ENCODE measurements at places on chromosomes 13 and 19. TPM values are rescaled to one million over a fixed set of nuclear protein-coding genes. Genes with fewer than 3 reads are reported as not detected.
A peak's percentile ranks its signal among the peaks of the same experiment; 100 is the strongest.

Gene ZSCAN4
- total RNA-seq: not detected

DNA sequence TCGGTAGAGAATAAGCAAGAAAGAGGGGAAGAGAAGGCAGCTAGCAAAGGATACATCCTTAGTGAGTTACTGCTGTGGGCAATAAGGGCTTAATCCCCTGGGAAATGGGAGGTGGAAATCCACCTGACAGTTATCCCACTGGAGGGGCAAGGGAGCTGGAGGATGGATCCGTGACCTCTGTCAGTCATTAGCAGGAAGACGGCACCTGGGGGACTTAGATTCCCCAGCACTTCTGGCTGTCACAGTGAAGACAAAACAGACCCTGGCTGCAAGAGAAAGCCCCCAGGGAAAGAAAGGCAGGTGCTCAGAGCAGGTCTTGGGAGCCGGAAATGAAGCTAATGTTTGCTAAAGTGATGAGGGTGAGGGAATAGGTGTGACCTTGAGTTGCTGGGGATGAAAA lies 70.4 kb upstream of the MRI1 start:
- H3K27ac ChIP-seq: no peak overlapping the region
- H3K4me3 ChIP-seq: no peak overlapping the region
- peaks cover 6% of the 10 kb centered on the region for H3K27me3 ChIP-seq
- no peaks in the 10 kb centered on the region for H3K36me3 ChIP-seq

- H3K36me3 ChIP-seq: no peaks in the 10 kb centered on the region
- no peaks in the 10 kb centered on the region for H3K4me1 ChIP-seq
- no peak overlapping the region for H3K4me3 ChIP-seq
- H3K27me3 ChIP-seq: no peaks in the 10 kb centered on the region
- H3K27ac ChIP-seq: no peak overlapping the region
These were observed 1784.6 kb downstream of the SLITRK5 start for GRCh38 chr13:89455741-89456140.

- DNase-seq: no peak
- peak overlapping the region; percentile 78 for H3K27ac ChIP-seq
- H3K4me3 ChIP-seq: no peak overlapping the region
- H3K4me1 ChIP-seq: peaks cover 74% of the 10 kb centered on the region
- no peaks in the 10 kb centered on the region for H3K36me3 ChIP-seq
- H3K27me3 ChIP-seq: no peaks in the 10 kb centered on the region
These were observed 7.8 kb downstream of the ACTN4 start for GRCh38 chr19:38655148-38655824.

DNA sequence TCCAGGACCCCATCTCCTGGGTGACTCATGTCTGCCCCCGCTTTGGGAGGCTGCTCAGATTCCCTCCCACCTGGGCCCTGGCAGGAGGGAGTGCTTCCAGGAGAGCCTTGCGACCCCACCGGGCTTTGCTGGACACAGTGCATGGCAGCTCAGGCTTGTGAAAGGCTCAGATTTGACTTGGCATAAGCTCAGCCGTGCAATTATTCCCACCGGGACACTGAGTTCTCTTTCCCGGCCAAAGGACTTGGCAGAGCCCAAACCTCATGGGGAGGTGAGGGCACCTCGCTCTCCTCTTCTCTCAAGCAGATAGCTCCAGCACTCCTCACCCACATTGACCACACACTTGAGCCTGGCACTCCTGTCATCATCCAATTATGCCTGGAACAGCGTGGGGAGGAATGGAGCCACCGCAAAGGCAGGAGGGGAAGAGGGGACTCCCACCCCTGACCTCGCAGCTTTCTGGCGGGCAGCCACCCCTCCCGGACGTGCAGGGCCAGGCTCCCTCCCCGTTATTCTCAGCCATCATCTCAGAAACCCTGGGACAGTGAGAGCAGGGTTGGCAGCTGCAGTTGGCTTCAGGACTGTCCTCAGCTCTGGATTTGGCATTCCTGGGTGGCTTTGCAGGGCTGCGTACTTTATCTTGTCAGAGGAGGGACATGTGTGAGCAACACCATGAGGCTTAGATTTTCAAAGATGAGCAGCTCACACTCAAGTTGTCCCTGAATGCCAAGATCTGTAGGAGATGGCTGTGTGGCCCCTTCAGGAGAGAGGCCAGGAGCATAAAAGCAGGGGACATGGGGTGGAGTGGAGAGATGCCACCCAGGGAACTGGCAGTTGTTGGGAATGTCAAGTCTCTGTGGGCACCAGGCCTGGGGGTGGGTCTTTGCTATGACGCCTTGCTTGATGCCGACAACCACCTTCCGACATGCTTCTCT lies 306.2 kb downstream of the TEX29 start:
- no peak overlapping the region for H3K27ac ChIP-seq
- peaks cover 4% of the 10 kb centered on the region for H3K27me3 ChIP-seq
- no peak for DNase-seq

GRCh38 chr13:34847766-34848165 lies 94.3 kb upstream of the NBEA start:
- DNase-seq: no peak
- H3K27me3 ChIP-seq: no peaks in the 10 kb centered on the region
- no peaks in the 10 kb centered on the region for H3K36me3 ChIP-seq
- no peak overlapping the region for H3K4me3 ChIP-seq

Gene MYPOP
- total RNA-seq: 6.8 TPM

DNA sequence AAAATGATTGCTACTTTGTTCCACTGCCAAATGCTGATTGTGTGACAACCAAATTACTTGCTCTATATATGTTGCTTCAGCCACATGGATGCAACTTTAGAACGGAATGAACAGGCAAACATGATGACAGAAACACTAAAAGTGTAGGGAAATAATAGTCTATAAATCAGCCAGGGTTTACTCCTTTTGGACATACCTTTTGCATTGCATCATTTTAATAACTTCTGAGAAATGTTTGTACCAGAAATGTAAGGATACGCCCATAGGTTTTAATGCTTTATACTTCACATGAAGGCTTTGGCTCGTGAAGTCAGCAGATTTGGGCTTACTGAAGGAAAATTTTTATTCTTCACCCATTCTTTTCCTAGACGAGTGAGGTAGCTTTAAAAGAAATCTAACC lies 141.0 kb downstream of the POSTN start:
- DNase-seq: no peak
- no peak overlapping the region for H3K27ac ChIP-seq
- no peaks in the 10 kb centered on the region for H3K36me3 ChIP-seq
- no peaks in the 10 kb centered on the region for H3K4me1 ChIP-seq
- H3K27me3 ChIP-seq: no peaks in the 10 kb centered on the region

- peaks cover 16% of the 10 kb centered on the region for H3K4me1 ChIP-seq
- H3K36me3 ChIP-seq: peaks cover 5% of the 10 kb centered on the region
- no peak for DNase-seq
- peak overlapping the region; percentile 64 for H3K4me3 ChIP-seq
- H3K27ac ChIP-seq: no peak overlapping the region
- H3K27me3 ChIP-seq: no peaks in the 10 kb centered on the region
These were observed 1.3 kb downstream of the SNRPA start for GRCh38 chr19:40752257-40752781.

- no peaks in the 10 kb centered on the region for H3K4me1 ChIP-seq
- no peak overlapping the region for H3K4me3 ChIP-seq
- no peaks in the 10 kb centered on the region for H3K27me3 ChIP-seq
These were observed 193.3 kb downstream of the SLC7A1 start for GRCh38 chr13:29402166-29402636.

- no peak overlapping the region for H3K27ac ChIP-seq
- DNase-seq: peak; percentile 41
- no peak overlapping the region for H3K4me3 ChIP-seq
- no peaks in the 10 kb centered on the region for H3K36me3 ChIP-seq
These were observed 58.5 kb downstream of the POSTN start for GRCh38 chr13:37539976-37540605.

Gene SIGLEC12
- not detected for total RNA-seq

Gene ZDHHC20
- 38.5 TPM for total RNA-seq

- H3K4me1 ChIP-seq: no peaks in the 10 kb centered on the region
- no peaks in the 10 kb centered on the region for H3K27me3 ChIP-seq
- peak; percentile 65 for DNase-seq
- peak within 1 kb of the TSS; percentile 58 for H3K4me3 ChIP-seq
- no peak within 1 kb of the TSS for H3K27ac ChIP-seq
These were observed at the start of gene TMEM91 for GRCh38 chr19:41376241-41376997. Gene TMEM91, plus strand, starts transcription at chr19:41376533. Its CDS starts 1,777 bp downstream, at chr19:41378310.

DNA sequence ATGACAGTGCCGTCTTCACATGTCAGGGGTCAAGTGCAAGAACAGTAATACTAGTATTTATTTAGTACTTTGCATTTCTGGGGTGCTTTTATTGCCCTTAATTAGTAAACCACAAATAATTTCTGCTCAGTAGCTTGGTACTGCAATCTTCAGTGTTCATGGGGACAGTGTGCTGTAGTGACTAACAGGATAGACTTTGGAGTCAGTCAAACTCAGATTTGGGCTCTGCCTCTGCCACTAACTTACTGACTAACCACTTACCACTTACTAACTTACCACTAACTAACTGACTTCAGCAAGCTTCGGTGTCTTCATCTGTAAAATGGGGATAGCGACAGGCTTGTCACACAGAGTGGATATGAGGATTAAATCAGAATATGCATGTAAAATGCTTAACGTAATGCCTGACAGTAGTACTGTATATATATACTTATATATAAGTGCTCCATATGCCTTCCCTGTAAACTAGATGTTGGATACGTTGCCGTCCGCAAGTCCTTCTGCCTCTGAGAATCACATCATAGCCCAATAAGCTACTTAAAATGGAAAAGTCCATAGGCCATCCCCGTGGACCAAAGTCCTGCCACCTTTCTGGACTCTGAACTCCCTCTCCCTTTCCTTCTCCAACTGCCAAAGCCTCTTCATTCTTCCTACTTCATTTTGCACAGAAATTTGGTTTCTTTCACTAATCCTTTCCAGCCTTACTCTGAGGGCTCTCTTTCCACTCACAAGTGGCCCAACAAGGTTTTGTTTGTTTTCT lies 158.1 kb downstream of the ZIC5 start:
- H3K36me3 ChIP-seq: no peaks in the 10 kb centered on the region
- H3K27ac ChIP-seq: no peak overlapping the region
- H3K27me3 ChIP-seq: no peaks in the 10 kb centered on the region

DNA sequence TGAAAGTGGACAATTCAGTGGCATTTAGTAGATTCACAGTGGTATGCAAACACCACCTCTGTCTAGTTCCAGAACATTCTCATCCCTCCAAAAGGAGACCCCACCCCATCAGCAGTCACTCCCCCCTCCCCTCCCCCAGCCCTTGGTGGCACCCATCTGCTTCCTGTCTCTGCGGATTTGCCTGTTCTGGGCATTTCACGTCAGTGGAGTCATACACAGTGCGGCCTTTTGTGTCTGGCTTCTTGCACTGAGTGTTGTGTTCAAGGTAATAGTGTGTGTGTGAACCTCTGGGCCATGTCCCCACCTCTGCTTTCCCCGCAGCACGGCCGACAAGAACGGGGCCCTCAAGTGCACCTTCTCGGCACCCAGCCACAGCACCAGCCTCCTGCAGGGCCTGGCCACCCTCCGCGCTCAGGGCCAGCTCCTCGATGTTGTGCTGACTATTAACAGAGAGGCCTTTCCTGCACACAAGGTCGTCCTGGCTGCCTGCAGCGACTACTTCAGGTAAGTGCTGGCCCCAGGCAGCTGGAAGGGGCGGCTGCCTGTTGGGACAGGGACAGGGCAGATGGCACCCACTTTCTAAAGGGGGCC lies 19.4 kb upstream of the CRTC1 start:
- no peaks in the 10 kb centered on the region for H3K4me1 ChIP-seq
- H3K27me3 ChIP-seq: no peaks in the 10 kb centered on the region
- H3K36me3 ChIP-seq: peaks cover 3% of the 10 kb centered on the region
- H3K27ac ChIP-seq: no peak overlapping the region

DNA sequence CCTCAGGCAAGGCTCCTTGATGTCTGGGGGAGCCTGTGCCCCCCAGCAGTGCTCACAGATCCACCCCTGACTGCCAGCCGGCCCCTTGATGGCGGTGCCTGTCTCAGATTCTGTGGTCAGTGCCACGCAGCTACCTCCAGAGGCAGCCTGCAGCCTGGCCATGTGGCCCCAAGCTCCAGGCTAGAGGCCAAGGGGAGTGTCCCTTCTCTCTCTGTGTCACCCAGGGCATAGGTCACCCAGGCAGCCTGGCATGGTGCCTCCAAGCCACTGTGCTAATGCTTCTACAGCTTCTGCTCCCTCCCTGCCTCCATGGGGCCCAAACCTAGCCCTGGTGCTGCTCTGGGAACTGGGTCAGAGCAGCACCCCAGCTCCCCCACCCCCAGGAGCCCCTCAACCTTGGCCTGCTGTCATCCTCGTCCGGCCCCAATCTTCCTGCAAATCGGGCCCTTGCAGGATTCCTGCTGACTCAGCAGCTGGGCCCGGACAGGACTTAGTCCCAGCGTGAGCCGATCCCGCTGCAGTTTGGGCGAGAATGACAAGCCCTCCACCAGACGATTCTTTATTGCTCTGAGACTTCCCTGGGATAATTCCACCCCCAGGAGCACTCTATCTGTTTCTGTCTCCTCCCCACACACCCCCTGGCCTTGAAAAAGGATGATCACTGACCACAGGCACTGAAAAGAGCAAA lies 2.8 kb upstream of the ARL11 start:
- H3K4me1 ChIP-seq: peaks cover 4% of the 10 kb centered on the region
- H3K4me3 ChIP-seq: no peak overlapping the region
- H3K27ac ChIP-seq: no peak overlapping the region
- peak; percentile 19 for DNase-seq
- H3K27me3 ChIP-seq: no peaks in the 10 kb centered on the region

Measured in cardiac muscle cell (in vitro differentiated cells and primary cell).